ENCODE measurements at places on chromosomes 5 and 9. TPM values are rescaled to one million over a fixed set of nuclear protein-coding genes. Genes with fewer than 3 reads are reported as not detected.

DNA sequence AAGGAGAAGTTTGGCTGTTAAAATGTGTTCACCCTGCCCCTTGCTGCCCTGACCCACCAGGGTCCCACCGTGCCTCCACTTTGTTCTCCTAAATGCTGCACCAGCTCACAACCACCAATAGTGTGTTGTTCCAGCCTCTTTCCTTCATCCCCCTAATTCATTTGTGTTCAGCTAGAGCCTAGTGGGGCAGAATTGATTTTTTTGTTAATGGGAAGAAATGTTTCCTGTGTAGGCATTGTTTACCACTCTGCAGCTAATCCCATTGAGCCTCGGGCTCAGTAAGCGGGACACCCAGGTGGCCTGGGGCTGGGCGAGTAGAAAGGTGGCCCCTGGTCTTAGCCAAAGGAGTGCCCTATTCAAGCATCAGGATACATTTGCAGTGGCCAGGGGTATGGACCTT is 127.6 kb downstream of the MVB12B start:
- DNase-seq, result no peak

The RNF208 gene
- 0.28 TPM for total RNA-seq

The TMEM8B gene
- total RNA-seq, result 3.1 TPM

The SMIM33 gene
- 0.05 TPM for total RNA-seq

DNA sequence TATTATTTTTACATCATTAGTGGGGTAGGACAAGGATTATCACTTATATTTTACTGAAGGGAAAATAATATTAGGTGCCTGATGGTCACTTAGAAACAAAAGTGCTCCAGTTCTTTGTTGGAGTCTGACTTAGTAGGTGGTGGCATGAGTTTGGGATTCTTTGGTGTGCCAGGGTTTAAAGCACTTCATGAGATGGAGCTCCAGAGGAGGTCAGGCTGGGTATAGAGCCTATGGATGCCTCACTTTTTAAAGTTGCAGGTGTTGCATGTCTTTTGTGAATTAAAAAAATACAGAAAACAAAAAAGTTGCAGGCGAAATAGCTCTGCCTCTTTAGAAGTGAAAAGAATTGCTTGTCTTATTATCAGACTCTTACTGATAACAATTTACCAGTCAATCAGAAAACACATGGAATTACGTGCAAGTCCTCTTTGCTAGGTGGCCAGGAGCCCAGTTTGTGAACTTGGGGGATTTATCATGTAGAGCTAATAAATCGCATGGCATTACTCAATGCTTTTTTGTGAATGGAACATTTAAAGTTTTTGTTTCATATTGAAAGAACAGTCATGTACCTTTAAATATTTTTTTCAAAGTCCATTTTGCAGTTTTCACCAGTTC is 1.6 kb downstream of the ITK start:
- no peak for DNase-seq

GRCh38 chr5:176530983-176531901 is 6.0 kb downstream of the RNF44 start:
- DNase-seq, result no peak

The C9orf50 gene
- not detected for total RNA-seq

- no peak for DNase-seq
Measured at GRCh38 chr9:122227575-122227900, 1.2 kb downstream of the LHX6 start.

GRCh38 chr9:2179567-2179966 is 164.4 kb downstream of the SMARCA2 start:
- no peak for DNase-seq

DNA sequence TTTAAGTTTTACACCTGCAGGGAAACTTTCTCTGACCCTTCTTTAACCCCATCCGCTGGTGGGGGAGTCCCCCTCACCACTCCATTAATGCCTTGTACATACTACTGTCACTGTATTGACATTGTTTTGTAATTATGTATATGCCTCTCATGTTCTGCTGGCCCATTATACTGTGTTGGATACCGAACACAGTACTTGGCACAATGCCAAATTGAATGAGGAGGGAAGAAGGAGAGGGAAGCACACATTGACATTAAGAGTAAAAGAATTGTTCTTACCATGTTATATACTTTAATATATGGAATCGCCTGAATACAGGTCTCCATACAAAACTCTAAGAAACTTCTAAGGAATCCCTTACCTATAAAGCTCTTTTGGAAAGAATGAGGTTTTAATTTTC is 73.6 kb upstream of the GRHPR start:
- no peak for DNase-seq

The SEMA4D gene
- 12.0 TPM for total RNA-seq

DNA sequence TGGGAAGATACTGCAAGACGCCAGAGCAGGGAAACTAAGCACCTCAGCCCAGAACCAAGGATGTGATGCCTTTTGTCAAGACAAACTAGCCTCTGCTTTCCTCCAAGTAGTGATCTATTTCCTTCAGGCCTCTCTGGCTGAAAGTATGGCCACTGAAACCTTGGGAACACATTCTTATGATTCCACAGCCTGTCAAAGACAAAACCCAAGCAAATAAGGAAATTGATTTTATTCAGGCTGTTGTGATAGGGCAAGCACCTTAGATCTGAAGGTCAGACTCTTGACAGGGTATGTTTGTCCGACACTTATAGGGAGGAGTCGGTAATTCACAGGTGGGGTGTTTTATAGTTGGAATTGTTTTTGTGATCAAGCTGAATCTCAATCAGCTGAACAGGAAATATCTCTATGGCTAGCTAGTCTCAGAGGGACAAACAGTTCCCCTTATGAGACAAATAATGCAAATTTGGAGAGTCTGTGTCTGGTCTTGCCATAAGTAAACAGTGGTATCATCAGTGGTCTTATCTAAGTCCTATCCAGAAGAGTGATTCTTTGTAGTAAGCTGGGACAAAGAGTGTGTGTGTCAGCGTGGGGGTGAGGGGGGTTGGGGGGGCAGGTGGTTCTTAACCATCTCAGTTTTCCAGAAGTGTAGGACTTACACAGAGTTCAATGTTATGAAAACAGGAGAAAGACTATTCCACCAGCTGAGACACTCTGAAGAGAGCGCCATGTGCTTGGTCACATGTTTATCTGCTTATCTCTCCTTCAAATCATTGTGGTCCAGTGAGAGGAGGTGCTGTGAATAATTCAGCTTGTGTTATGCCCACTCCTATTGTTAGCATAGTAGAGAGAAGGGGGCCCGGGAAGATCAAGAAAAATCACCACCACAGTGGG is 6.7 kb upstream of the ZCCHC10 start:
- no peak for DNase-seq

The THBS4 gene
- total RNA-seq, result 0.28 TPM

DNA sequence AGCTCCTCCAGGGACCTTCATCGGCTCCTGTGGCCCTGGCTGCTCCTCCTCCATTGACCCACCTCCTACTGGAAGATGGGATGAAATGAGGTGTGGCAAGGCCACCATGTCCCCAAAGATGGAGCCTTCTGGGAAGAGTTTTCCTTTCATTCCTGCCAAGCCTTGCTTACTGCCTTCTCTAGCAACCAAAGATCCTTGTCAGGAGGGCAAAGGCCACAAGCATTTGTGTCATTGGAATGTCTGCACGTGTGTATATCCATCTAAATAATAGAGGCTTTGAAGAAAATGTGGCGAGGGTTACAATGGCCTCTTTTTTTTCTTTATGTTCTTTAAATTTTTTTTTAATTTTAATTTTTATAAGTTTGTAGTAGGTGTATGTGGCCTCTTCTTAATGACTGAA is 313.6 kb downstream of the ARHGEF28 start:
- no peak for DNase-seq

DNA sequence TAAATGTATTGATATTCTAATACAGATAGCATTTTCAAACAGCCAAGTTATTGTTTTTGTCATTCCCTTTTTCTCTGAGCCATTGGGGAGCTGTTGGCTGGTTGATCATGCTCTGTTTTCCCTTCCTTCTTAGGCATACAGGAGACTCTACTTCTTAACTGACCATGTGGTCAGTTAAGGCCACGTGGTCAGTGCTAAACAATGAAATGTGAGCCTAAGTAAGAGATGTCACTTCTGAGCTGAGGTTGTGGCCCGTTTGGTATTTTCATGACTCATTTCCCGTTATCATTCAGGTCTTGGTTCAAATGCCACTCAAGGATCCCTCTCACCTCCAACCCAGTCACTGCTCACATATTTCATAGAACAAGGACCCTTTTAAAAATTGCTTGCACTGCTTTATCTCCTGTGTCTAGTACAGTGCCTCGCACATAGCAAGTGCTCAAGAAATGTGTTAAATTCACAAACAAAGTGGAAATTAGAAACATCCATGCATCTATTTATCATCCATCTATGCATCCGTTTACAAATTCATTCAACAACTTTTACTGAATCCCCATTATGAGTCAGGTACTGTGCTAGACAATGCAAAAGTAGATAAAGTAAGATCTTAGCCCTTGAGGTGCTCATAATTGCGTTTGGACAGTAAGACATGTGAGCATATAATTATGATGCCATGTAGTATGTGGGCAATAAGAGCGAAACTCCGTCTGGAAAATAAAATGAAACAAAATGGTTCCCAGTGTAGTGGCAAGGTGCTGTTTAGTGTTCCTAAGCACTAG is 50.7 kb downstream of the ARRDC3 start:
- DNase-seq, result no peak

- DNase-seq, result no peak
Measured at GRCh38 chr9:91332546-91333231, 29.0 kb downstream of the AUH start.

GRCh38 chr5:114006582-114006981 is 355.3 kb upstream of the KCNN2 start:
- no peak for DNase-seq

DNA sequence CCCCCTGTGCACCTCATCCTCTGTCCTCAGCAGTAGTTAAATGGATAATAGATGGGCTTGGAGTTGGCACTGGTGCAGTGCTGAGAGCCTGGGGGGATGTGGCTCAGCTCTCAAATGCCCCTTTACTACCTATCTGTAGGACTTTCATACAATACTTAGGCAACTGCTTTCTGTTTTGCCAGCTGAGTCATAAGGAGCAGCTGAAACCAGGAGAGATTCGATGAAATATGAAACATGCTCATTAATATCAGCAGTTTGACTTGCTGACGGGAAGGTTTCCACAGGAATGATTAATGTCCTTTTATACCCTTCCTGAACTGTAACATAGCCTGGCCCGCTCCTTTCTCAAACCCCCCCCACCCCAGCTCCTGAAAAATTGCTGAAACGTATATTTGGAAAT is 142.6 kb downstream of the SAXO1 start:
- no peak for DNase-seq

DNA sequence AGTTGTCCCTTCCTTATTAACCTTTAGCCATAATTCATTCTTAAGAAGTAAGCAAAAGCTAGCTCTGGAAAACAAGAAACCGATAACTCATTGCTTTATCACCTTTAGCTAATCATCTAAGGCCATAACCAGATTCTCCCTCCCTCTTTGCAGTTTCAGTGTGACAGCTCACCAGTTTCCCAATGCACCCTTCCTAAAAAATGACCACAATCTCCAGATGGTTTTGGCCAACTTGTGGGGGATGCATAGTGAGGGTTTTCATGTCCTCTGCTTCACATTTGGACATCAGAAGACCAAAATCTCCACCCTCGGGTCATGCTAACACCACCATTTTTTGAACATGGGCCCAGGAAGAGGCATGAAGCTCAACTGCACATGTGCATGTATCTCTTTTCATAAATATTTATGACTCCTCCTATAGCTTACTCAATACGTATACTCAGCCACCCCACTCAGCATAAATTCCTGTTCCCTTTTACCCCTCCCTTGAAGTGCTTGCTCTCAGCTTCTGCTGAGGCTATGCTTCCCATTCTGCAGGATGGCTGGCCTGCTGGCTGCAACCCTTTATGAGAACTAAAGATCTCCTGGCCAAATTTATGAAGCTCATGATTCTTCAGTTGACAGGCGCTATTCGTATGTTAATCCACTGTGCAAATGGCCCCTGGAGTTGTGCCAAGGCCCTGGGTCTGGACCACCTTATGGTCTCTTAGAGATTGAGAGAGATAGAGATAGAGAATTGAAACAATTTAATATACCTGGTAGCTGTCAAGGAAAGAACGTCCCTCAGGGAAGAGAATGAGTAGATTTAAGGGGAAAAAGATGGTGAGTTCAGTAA is 14.8 kb downstream of the PPP3R2 start:
- no peak for DNase-seq

The RPL35 gene
- total RNA-seq, result 747 TPM

DNA sequence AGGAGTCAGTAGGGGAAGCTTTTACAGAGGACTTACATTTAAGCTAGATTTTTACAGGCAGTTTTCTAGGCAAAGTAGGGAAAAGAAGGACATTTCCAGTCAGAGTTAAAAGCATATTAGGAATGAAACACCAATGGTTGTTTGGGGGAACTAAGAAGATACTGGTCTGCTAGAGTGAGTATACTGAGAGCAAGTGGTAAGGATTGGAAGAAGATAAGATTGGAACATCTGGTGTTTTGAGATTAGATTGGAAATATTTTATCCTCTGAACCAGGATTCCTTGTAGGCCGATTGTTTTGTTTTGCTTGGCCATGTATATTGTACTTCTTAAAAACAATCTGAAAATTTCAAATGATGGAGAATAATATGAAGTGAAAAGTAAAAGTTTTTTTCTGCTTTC is 7.7 kb downstream of the FBXO38 start:
- DNase-seq, result no peak

GRCh38 chr9:135787317-135787716 is 85.3 kb downstream of the KCNT1 start:
- DNase-seq, result no peak

DNA sequence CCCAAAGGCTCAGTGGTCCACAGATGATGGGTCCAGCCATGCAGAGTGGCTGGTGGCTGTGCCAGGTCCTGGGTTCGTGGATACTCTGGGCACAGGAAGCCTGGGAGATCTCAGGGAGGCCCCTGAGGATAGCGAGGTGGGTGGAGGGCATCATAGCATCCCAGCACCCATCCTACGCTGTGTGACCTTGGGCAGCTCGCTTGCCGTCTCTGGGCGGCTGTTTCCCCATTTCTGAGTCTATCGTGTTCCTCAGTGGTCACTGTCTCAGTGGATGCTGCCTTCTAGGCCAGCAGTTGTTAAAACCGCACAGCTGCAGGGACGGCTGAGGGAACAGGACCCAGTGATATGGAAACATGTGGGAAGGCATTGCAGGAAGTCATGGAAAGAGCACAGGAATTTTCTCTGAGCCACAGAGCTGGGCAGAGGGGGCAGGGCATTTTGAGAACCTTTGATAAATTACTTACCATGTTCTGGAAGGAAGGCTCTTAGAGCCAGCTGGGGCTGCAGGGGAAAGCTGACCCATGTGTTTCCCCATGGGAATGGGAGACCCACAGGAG is 86.4 kb upstream of the COL5A1 start:
- DNase-seq, result no peak

DNA sequence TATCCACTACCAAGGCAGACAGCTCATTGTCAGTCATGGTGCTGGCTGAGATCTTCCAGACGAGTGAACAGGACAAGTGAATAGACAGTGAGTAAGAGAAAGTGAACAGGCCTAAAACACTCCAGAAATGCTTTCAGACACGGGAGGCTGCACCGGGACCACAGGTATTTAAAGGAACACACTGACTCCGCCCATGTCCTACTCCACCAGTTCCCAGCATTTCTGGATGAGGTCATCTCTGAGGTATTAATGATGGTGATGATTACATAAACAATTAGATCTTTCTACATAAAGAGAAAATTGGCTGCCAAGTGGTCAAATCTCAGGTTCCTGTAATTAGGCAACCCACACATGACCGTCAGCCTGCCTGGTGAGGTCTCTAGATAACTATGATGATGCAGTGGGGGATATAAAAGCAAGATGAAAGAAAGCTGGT is at the start of gene ACTBL2:
TSS of gene ACTBL2 (minus strand) at position 141 of the 436 bp plus-strand sequence. CDS start at position 37, 104 bp downstream.
- no peak for DNase-seq

GRCh38 chr5:18152671-18153070 is 518.4 kb downstream of the TAF11L14 start:
- no peak for DNase-seq

- DNase-seq, result no peak
Measured at GRCh38 chr5:20470997-20471396, 483.0 kb upstream of the CDH18 start.

The ALAD gene
- total RNA-seq, result 99.1 TPM

GRCh38 chr9:13269589-13270452 is 9.7 kb downstream of the MPDZ start:
- DNase-seq, result no peak

Data from liver (tissue), 10 donors.